ENCODE measurements at places on chromosomes 1 and 21.

- no peaks in the 10 kb centered on the region for H3K36me3 ChIP-seq
- H3K27ac ChIP-seq, result no peak overlapping the region
Measured at GRCh38 chr1:17742583-17742982, 12.6 kb upstream of the ACTL8 start.

- no peaks in the 10 kb centered on the region for H3K36me3 ChIP-seq
- H3K27me3 ChIP-seq, result peaks cover 42% of the 10 kb centered on the region
- no peak overlapping the region for H3K27ac ChIP-seq
- no peak for DNase-seq
Measured at GRCh38 chr1:180235077-180235501, 5.0 kb downstream of the LHX4 start.

GRCh38 chr1:43446881-43447835 is 6.6 kb downstream of the HYI start:
- H3K36me3 ChIP-seq, result peaks cover 81% of the 10 kb centered on the region
- no peak overlapping the region for H3K27ac ChIP-seq
- H3K4me1 ChIP-seq, result peaks cover 2% of the 10 kb centered on the region
- H3K4me3 ChIP-seq, result no peak overlapping the region
- DNase-seq, result no peak

GRCh38 chr21:25563361-25564116 is 43.7 kb downstream of the MRPL39 start:
- H3K27me3 ChIP-seq, result no peaks in the 10 kb centered on the region
- H3K4me1 ChIP-seq, result no peaks in the 10 kb centered on the region
- DNase-seq, result no peak

DNA sequence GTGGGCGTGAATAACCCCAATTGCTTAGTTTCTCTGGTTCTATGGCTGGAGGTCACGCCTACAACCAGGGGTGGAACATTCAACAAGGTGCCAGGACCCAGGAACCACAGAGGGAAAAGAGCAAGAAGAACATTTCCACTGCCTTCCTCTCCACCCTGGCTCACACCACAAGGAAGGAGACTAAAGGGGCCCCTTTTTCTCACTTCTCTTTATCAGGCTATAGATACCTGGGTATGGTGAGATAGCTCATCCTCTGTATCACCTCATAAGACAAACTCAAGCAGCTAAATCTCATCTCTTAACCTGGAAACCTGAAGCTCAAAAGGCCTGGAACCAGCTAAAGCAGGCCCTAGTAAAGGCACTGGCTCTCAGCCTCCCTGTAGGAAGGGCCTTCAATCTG is 438.8 kb upstream of the OLFM3 start:
- H3K36me3 ChIP-seq, result no peaks in the 10 kb centered on the region
- no peak overlapping the region for H3K4me3 ChIP-seq
- H3K27ac ChIP-seq, result no peak overlapping the region
- no peaks in the 10 kb centered on the region for H3K27me3 ChIP-seq
- H3K4me1 ChIP-seq, result no peaks in the 10 kb centered on the region

GRCh38 chr1:116690849-116691406 is 23.4 kb upstream of the IGSF3 start:
- no peaks in the 10 kb centered on the region for H3K27me3 ChIP-seq
- H3K4me1 ChIP-seq, result peaks cover 9% of the 10 kb centered on the region
- DNase-seq, result no peak
- no peaks in the 10 kb centered on the region for H3K36me3 ChIP-seq
- H3K27ac ChIP-seq, result no peak overlapping the region

GRCh38 chr1:73181190-73181540 is 898.8 kb upstream of the NEGR1 start:
- no peaks in the 10 kb centered on the region for H3K27me3 ChIP-seq
- H3K36me3 ChIP-seq, result no peaks in the 10 kb centered on the region
- no peaks in the 10 kb centered on the region for H3K4me1 ChIP-seq
- H3K27ac ChIP-seq, result no peak overlapping the region

DNA sequence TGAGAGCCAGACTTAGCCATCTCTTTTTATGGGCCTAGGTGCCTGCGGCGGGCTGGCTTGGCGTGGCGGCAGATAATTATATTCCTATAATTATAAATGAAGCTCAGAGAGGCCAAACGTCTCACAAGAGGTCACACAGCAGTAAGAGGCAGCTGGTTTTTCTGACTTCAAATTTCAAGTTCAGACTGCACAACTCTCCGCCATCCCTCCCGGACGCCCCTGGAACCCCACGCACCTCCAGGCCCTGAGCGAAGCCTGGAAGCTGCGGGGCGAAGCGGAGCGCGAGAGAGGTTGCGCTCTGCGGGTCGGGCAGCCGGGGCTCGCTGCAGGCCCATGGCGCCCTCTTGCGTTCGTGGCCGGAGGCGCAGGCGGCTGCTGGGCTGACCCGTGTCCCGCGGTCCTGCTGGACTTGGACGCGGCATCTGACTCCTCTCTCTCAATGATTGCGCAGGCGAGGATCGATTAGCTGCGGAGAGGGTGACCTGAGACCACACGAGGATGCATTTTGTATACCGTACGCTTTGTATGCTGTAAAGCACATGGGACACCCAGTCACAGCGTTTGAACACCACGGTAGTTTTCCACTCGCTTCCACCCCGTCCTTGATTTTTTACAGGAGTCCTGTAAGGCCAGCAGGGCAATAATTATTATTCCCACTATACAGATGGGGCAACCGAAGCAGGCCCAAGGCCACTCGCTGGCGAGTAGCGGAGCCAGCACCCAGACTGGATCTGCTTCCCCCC is 272.7 kb downstream of the FOXD2 start:
- H3K36me3 ChIP-seq, result no peaks in the 10 kb centered on the region
- no peak overlapping the region for H3K27ac ChIP-seq
- H3K27me3 ChIP-seq, result peaks cover 11% of the 10 kb centered on the region
- peaks cover 28% of the 10 kb centered on the region for H3K4me1 ChIP-seq
- H3K4me3 ChIP-seq, result no peak overlapping the region

DNA sequence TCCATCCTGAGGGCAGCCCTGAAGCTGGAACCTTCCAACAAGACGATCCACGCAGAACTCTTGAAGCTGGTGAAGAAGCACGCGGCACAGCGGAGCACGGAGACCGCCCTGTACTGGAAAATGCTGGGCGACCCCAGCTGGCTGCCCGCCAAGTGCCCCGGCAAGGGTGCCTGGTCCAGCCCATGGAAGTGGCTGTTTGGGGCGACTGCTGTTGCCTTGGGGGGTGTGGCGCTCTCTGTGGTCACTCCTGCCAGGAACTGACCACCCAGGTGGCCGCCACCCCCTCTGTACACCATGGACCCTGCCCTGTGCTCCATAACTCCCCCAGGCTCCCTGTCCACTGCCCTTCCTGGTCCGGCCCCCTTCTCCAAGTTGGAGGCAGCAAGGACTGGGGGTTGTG is 90.8 kb downstream of the PPP1R12B start:
- no peak for DNase-seq
- no peak overlapping the region for H3K27ac ChIP-seq
- no peak overlapping the region for H3K4me3 ChIP-seq
- H3K36me3 ChIP-seq, result no peaks in the 10 kb centered on the region

DNA sequence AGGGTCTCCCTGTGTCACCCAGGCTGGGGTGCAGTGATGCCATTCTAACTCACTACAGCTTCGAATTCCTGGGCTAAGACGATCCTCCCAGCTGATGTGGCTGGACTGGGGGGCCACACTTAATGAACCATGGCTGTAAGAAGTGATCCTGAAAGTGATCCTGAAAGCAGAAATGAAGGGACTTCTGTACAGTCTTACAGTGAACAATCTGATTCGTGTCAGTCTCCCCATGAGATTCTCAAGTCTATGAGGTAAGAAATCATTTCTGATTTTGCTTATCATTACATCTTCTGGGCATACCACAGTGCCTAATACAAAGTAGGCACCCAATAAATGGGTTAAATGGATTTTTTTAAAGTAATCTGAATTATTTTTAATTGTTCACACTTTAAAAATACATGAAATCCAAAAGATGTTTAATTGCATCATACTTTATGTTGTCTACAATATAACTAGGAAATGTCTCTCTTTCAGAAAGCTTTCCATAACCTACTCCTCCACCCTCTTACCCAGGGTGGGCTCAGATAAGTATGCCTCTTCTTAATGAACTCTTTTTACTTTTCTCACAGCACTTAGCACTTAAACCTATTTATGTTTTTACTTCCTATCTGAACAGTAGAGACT is 21.5 kb downstream of the TUT4 start:
- H3K27ac ChIP-seq, result no peak overlapping the region
- H3K27me3 ChIP-seq, result no peaks in the 10 kb centered on the region
- H3K4me3 ChIP-seq, result no peak overlapping the region
- no peak for DNase-seq
- H3K4me1 ChIP-seq, result no peaks in the 10 kb centered on the region
- H3K36me3 ChIP-seq, result no peaks in the 10 kb centered on the region

Measured in vagina (tissue), 2 donors.